Motor neuron (in vitro differentiated cells): ENCODE measurements at places on chromosomes 2 and 18. TPM values are rescaled to one million over a fixed set of nuclear protein-coding genes. Genes with fewer than 3 reads are reported as not detected.

DNA sequence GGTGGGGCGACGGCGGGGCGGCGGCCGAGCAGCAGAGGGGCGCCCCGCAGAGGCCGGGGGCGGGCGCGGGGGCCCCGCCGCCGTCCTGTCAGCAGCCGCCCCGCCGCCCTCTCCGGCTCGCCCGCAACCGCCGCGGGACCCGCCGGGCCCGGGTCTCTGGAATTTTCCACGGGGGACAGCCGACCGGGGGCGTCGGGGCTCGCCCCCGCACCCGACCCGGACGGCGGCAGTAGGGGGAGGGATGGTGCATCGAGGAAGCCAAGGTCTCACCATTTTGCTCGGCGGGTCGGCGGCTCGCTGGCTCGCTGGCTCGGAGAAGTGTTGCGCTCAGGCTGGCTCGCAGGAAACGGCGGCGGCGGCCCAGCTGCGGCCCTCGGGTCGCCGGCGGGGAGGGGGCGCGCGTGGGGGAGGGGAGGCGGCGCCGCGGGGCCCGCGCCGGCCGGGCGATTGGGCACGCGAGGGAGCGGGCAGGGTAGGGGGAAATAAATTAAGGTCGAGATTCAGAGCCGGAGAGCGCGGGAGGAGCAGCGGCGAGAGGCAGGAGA is 405 bp downstream of the PPP3R1 start:
- ATAC-seq: peak; percentile 3

PRSS56 gene
- total RNA-seq: 0.47 and 0.55 TPM in 2 replicates

DNA sequence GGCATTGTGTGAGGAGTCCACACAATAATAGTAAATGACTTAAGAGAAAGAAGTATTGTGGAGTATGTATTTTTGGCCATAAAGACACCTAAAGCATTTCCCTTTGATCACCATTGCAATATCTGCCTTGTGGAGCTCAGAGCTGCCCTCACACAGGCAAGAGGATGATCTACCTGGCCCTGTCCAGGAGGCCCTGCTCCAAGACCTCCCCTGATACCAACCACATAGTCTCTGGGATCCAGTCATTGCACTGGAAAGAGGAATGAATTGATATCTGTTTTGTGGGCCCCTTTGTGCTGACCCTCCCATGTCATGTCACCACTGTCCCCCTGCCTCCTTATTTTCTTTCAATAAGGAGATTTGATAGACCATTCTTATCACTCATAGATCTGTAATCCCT is 430.6 kb upstream of the TNP1 start:
- ATAC-seq: no peak

DNA sequence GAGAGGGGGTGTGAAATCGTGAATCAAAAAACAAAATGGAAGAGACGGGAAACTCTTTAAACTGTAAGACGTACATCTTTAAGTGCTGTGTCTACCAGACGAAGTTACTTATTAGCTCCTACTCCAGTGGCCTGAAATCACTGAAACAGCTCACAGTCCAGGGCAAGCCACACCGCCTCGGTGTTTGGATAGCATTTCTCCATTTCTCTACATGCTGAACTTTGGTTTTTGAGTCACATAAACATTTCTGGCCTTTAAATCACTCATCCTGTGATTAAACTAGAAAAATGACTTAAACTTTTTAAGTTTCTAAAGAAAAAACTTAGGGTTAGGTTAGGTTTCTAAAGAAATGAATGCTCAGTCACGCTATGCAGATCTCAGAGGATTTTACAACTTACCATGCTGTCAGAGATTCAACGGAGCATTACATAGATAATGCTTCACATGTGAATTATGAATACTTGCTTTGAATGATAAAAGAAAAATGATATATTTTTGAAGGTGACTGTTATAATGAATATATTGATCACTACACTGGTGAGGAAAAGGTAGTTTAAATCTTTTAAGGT is 138.4 kb downstream of the MBP start:
- no peak for ATAC-seq

KRTCAP3 gene
- 0.54 and 1.6 TPM in 2 replicates for total RNA-seq
